ENCODE measurements at places on chromosomes 6 and 20.

DNA sequence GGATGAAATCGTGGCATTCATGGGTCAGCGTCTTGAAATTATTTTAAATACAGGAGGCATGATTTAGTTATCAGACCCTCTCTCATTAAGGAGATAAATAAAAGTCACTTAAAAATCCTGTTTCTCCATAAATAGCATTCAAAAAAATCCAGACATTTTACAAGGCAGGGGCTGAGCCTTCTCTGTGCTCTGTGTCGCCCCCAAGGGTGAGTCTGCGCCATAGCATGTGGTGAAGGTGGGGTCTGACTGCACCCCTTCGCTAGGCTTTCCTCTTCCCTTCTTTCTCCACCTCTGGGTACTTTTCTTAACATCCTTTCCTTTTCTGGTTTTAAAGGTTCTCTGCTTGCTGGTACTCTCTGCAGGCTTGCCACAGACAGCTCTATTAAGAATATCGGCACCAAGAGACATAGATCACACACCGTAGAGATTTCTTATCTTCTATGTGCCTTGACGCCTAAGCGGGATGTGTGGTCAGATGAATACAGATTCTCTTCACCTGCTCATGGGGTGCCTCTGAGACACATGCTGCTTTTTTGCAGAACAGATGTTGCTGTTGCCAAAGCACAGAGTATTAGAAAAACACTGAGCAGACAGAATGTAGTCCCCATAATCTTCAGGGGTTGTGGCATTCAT, 20.1 kb upstream of the FAM209A start:
- DNase-seq, result peak; percentile 9

DNA sequence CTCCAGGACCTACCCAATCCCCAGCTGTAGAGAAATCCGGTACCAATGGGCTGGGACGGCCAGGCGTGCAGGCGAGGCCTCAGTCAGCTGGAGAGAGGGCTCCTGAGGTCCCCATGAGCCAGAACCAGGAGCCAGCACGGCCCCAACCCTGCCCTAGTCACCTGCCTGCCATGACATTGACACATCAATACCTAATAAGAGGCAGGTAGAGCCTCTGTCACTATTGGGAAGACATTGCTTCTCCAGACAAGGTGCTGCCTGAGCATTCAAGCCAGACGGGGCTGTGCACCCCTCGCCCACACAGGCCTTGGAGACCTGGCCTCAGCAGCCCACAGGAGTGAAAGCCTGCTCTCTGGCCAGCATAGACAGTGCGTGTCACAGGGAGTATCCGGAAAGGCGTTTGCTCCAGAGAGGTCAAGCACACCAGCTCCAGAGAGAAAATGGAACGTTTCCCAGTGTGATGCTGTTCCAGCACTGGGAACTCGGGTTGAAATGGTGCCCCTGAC, 3.5 kb downstream of the DLL1 start:
- DNase-seq, result no peak

DNA sequence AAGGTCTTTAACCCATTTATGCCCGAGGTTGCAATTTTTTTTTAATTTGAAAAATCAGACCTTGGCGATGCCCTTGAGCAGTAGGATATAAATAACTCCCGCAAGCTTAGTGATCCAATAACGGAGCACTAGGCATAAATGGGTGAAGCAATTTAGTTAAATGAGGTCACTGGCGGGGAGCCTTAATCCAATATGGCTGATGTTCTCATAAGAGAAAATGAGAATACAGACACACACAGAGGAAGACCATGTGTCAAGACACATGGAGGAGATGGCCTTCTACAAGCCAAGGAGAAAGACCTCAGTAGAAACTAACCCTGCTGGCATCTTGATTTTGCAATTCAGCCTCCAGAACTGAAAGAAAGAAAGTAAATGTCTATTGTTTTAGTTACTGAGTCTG, 735 bp downstream of the SIRPG start:
- no peak for DNase-seq

DNA sequence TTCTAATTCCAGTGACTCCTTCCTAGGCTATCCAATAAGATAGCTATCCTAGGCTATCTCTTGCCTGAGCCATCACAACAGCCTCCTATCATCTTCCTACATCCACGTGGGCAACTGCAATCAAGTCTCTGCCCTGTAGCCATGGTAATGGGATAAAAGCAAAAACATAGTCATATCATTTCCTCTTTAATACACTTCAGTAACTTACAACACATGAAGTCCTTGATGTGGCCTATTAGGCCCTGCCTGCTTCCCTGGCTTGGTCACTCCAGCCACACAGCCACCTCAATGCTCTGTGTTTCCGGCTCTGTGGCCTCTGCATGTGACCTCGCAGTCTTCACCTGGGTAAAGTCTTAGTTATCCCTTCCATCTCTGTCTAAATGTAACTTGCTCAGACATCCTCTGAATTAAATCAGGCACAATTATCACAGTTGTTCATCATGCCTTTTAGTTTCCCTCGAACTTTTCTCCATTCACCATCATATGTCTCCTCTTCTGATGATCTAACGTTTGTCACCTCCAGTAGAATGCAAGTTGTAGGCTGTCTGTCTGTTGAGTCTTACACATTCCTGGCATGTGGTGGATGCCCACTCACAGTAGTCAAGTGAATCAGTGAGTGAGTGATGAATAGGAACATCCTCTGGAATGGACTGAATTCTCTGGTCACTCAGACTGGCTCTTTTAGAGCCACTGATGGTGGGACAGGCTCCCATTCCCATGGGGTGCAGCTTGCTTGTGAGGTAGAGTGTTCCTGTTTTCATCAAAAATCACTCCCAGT, 229.4 kb downstream of the TBC1D7 start:
- no peak for DNase-seq

DNA sequence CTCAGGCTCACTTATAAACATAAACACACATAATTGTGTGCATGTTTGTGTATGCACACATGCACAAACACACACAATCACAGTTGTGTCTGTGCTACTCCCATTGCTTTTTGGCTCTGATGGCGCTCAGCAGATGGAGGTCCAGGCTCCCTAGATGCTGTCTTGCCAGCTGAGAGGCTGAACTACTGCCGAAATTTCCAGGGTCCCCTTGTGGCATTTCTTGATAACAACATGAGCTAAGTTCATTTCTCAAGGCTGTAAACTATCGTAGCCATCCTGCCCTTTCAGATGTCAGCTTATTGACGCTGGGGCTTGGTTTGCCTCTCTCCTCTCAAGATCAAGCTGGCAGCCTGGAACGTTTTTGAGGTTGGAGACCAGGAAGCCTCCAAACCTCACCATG, 313.9 kb upstream of the RNF24 start:
- no peak for DNase-seq

GRCh38 chr6:160510199-160510598, 153.9 kb downstream of the LPA start:
- no peak for DNase-seq

- DNase-seq, result no peak
Measured at GRCh38 chr20:2168946-2169345, 67.3 kb downstream of the STK35 start.

DNA sequence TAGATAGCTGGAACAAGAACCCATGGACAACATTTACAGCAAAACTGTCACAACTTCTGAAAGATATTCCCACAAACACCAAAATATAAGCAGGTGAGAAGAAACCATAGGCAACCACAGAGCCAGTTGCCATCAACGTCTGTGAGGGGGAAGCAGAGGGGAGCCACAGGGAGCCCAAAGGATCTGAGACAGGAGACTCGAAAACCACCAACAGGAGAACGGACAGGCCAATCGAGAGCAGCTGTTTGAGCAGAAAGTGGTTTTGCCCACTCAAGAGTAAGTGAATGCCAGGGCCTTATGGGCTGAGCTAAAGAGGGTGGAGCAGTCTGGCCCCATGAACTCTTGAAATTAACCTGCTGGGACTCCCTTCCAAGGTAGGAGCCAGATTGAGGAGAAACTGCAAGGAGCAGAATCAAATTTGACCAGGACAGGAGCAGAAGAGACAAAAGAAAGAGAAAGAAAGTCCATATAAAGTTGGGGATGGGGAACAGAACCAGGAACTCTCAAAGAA, 195.4 kb downstream of the ANKRD60 start:
- DNase-seq, result no peak
